ENCODE measurements at places on chromosomes 4 and X. TPM values are rescaled to one million over a fixed set of nuclear protein-coding genes. Genes with fewer than 3 reads are reported as not detected.

The FGFRL1 gene
- total RNA-seq, result 18.9 TPM

The MAGED4B gene
- 81.9 TPM for total RNA-seq

The SSX3 gene
- total RNA-seq, result not detected

The CCSER1 gene
- total RNA-seq, result 0.90 TPM

The PSAPL1 gene
- not detected for total RNA-seq

The IL21 gene
- not detected for total RNA-seq
